ENCODE measurements at places on chromosomes 2 and 18.

DNA sequence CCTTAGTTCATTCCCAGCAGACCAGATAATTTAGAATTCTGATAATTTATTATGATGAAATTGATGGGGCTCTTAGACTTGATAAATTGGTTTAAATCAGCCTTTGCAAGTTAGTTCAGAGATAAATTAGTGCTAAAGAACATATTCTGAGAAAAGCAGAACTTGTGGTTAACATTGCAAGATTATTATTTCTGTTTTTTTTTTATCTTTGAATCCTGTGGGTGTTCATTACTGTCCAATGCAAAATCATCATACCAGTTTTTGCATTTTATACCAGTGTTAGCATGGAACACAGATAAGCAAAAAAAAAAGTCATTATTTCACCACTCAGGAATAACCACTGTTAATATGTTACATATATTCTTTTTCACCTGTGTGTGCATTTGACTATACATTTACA, 9.1 kb downstream of the SEPTIN2 start:
- DNase-seq = no peak

DNA sequence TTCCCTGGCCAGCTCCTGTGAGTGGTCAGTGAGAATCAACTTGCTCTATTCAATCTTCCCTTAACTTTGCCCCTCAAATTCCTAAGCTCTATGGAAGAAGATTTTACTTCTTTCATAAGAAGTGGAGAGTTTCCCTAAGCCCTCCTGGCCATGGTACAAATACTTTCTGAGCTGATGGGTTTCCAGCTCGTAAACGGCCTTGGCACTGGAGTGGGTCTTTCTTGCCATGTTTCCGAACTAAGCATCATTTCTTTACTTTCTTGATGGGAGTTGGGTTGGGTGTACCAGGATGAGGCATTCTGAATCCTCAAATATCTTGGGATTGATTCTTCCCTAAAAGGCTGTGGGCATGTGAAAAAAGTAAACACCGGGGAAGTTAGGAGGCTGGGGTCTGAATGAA, 72.5 kb downstream of the ACKR3 start:
- no peak for DNase-seq

DNA sequence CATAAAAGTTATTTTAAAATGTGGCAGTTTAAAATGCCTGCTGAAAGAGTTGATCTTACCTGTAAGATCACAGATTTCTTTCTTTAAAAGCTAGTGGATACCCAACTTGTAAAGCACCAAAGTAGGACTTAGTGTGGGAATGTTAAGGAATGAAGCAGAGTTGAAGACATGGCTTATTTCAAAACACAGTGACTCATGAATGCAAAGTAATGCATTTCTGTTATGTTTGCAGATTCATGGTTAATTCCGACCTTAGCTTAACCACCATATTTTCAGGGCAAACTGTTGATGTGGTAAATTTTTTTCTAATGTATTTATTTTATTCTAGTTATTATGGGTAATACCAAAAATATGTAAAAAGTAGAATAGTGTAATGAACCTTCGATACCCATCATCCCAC, 206.8 kb upstream of the FOSL2 start:
- peak; percentile 56 for DNase-seq

GRCh38 chr18:70422391-70422965, 133.6 kb downstream of the SOCS6 start:
- DNase-seq = no peak

DNA sequence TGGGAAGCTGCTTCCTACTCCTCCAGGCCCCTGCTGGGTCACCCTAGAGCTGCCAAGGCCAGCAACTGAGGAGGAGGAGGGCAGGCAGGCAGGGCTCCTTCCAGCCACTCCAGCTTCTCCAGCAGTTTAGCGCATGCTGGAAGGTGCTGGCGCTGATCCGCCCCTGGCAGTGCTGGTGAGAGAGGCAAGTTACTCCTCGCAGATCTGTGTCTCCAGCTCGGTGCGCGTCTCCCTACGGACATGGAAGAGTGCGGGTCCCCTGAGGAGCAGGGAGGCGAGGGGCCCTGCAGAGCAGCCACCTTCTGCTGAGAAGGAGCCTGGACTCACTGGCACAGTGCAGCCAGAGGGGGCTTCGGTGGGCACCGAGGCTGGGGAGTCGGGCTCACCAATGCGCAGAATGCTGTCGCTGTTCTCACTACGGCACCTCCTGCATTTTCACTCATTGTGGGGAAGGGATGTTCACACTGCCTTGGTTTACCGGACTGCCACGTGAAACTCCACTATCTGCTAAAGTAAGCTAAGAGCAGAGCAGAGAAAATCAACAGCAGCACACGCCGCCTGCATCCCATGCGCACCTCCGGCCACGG, 206.0 kb downstream of the HDAC4 start:
- no peak for DNase-seq

- no peak for DNase-seq
Measured at GRCh38 chr2:60764736-60765534, 8.9 kb downstream of the PAPOLG start.

GRCh38 chr2:41998186-41999127, 49.4 kb upstream of the PKDCC start:
- peak; percentile 35 for DNase-seq

- no peak for DNase-seq
Measured at GRCh38 chr2:153819501-153819900, 52.2 kb upstream of the GALNT13 start.

- no peak for DNase-seq
Measured at GRCh38 chr2:8154936-8155335, 526.9 kb upstream of the ID2 start.

- no peak for DNase-seq
Measured at GRCh38 chr2:30722936-30723725, 84.1 kb downstream of the CAPN13 start.

DNA sequence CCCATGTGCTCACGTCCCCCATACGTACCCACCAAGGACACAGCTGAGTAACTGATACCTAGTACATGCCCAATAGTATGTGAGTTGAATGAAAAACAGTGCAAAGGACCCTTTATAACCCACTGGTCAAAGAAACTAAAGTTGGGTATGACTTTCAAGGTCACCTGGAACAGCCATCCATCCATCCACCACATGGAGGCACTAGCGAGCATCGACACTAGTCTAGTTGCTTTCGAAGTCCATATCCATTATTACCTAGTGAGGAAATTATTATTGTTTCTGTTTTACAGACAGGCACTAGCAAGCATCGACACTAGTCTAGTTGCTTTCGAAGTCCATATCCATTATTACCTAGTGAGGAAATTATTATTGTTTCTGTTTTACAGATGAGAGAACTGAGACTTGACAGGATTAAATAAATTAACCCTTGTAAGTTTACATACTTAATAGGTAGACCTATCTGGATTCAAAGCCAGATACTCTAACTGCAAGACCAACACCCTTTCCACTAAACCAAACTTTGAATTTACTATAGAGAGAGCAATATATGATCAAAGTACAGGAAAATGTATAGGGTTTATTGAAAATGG, 233.7 kb downstream of the METTL4 start:
- no peak for DNase-seq

GRCh38 chr18:76450452-76451395, 44.3 kb downstream of the ZNF516 start:
- peak; percentile 75 for DNase-seq

- DNase-seq = no peak
Measured at GRCh38 chr2:84442888-84443287, 16.2 kb downstream of the SUCLG1 start.

- no peak for DNase-seq
Measured at GRCh38 chr2:15738225-15738546, 146.5 kb downstream of the DDX1 start.

DNA sequence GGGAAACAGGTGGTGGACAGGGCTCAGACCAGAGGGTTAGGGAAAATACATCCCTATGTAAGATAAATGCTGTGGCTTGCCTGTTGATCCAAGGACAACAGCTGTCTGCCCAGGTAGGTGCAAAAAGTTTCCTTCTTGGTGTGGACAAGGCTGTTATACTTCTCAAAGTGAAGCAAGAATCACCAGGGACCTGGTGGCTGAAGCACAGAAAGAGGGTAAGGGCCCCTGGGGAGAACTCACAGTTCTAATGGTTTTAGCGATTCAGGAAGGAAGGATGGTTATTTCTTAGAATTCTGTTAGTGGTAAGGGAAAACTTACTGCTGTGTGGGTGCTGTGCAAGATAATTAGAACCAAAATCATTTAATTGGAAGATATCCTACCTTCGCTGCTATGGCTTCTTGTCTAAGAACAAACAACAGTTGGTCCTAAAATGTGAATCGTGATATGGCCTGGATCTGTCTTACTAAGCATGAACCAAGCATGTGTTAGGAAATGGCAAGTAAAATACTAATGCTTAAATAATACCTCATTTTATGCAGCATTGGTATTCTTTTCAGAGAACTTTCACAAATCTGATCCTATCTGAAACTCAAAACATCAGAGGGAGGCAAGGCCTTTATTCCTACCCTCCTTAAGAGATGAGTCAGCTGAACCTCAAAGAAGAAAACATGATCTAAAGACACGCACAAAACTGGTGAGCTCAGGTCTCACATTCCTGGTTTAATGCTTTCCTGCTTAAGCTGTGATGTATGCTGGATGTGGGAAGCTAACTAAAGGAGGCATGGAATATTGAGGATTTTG, 159.2 kb upstream of the THUMPD2 start:
- no peak for DNase-seq

DNA sequence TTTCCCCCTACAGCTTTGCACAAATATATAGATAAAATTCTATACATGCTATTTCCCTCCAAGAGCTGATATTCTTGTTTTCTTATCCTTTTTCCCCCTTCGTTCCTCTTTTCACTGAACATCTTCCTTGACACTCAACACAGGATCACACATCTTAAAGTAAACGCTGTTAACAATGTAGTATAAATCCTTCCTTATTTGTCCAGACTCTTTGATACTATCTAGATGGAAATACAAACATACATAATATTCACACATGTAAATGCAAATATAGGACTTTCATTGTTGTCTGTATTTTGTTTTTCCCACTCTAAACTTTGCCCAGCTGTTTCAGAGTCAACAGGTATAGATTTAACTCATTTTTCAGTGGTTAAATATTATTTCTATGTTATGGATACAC, 3.0 kb upstream of the TACR1 start:
- no peak for DNase-seq

GRCh38 chr2:33177627-33178026, 230.9 kb downstream of the LTBP1 start:
- no peak for DNase-seq

DNA sequence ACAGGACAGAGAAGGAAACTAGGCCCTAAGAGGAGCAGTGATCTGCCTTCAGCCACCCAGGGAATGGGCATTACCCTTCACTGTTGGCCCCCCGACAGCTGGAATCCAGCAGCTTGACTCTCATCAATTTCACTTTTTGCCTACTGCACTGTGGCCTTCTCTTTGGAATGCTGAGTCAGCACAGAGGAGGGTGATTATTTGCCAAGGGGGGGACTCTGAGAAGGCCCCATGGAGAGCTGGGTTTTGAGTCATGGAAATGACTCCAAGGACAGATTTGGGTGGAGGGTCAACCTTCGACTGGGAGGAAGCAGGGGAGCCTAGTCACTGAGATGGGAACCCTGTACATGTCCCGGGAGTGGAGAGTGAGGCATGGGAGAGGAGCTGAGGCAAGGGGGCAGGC, 38.1 kb upstream of the NTSR2 start:
- peak; percentile 61 for DNase-seq

DNA sequence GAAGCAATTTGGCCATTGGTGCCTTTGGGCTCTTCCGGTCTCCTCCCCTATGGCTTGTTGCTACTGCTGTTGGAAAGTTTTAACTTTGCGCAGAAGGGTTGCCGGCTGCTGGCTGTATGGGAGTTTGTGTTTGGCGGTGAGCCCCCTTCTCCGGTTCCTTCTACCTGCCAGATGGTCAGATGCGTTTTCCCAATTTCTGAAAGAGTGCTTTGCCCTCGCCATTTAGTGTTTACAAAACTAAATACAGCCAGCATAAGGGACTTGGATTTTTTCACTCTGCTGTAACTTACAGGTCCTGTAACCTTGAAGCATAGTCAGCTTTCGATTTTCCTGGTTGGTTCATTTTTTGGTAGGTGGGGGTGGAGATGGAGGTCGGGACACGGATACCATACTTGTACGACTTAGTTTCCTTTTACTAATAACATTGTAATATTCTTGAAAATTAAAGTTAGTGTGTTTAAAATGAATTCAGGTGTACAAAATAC, 604 bp downstream of the COQ10B start:
- no peak for DNase-seq

DNA sequence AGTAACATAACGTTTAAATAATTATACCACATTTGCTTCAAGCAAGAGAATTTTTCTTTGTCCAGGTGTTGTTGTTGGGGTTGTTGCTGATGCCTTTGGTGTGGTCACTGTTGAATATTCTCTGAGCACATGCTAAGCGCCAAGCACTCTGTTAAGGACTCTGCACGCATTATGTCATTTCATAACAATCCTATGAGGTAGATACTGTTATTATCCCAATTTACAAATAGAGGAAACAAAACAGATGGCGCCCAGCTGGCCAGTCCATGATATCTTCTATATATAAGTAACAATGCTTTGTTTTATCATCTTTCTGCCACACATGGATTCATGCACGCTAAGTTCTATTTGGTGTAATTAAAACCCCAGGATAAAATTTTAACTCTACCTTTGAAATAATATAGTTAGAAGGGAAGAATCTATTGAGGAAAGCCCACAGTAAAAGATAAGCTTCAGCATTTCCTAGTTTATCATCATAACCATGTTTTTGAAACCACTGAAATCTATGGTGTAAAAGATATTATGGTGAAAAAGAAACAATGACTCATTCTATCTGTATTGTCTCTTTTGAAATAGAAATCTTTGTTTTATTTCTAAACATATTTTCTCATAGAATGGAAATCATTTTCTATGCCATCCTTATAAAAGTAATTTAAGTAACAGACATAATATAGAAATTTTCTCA, 199.7 kb downstream of the PID1 start:
- DNase-seq = peak; percentile 63

- no peak for DNase-seq
Measured at GRCh38 chr18:45554389-45554737, 60.9 kb upstream of the SLC14A2 start.

DNA sequence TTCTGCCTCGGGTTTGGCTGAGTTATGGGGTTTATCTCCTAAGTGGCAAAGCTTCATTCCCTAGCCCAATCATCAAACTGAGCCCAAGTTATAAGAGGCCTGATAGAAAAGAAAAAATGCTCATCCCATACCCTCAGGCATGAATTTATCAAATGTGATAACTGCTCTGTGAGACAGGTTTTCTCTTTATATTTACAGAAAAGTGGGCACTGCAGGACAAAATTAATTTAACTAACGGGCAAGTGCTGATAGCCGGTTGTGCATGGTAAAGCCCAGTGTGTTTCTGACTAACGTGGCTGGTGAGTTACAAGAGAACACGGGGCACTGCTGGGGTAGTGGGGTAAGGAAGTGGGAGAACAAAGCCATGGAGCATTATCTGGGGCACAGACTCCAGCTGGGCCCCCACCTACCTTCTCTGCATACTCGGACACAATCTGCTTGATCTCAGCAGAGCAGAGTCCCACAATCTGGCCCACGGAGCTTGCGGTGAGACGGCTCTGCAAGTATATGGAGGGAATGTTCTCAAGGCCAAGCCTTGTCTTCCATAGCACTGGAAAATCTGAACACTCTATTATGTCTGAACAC, 40.3 kb downstream of the CCDC93 start:
- no peak for DNase-seq

GRCh38 chr2:190940454-190940853, 59.8 kb downstream of the GLS start:
- DNase-seq = no peak

- no peak for DNase-seq
Measured at GRCh38 chr18:48323151-48323550, 86.0 kb downstream of the ZBTB7C start.
